Thymus (tissue), 14 donors: ENCODE measurements at places on chromosomes 16 and 17.

GRCh38 chr16:72847187-72848027 lies 200.5 kb downstream of the ZFHX3 start:
- DNase-seq, result peak; percentile 13

- no peak for DNase-seq
Measured at GRCh38 chr17:81991684-81992305, 14.4 kb downstream of the ASPSCR1 start.

DNA sequence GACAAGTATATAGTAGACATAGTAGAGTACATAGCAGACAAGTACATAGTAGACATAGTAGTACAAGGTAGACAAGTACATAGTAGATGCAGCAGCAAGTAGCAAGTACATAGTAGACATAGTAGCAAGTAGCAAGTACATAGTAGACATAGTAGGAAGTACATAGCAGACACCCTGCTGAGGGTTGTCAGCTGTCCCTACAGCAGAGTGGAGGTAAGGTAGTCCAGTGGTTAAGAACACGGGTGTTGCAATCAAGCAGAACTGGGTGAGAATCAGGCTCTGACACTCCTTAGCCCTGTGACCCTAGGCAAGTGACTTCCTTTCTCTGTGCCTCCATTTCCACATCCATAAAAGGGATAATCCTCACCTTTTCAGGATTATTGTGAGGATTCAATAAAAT lies 94.7 kb downstream of the NOG start:
- DNase-seq, result no peak

GRCh38 chr17:15261802-15262290 lies 3.3 kb downstream of the PMP22 start:
- no peak for DNase-seq

GRCh38 chr17:36934692-36935630 lies 2.3 kb upstream of the LHX1 start:
- DNase-seq, result no peak

DNA sequence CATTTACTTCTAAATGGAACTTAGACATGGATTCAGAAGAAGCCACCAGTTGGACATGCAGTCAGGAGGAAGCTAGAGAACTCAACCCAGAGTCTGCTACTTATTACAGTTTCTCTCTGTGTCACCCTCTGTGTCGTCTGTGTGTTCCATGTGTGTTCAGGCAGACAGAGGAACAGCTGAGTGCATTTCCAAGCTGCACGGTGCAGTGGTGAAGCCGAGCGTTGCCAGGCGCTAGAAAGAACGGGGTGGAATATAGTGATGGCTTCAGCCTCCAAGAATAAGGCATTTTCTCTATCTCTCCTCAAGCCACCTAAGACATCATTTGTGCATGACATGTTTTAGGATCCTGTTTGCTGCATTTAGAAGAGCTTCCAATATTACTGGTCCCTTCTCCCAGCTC lies 101.1 kb upstream of the CCL2 start:
- no peak for DNase-seq

- no peak for DNase-seq
Measured at GRCh38 chr16:84643180-84643583, 5.1 kb upstream of the KLHL36 start.

GRCh38 chr17:66885417-66885816 lies 50.5 kb downstream of the CACNG5 start:
- no peak for DNase-seq

DNA sequence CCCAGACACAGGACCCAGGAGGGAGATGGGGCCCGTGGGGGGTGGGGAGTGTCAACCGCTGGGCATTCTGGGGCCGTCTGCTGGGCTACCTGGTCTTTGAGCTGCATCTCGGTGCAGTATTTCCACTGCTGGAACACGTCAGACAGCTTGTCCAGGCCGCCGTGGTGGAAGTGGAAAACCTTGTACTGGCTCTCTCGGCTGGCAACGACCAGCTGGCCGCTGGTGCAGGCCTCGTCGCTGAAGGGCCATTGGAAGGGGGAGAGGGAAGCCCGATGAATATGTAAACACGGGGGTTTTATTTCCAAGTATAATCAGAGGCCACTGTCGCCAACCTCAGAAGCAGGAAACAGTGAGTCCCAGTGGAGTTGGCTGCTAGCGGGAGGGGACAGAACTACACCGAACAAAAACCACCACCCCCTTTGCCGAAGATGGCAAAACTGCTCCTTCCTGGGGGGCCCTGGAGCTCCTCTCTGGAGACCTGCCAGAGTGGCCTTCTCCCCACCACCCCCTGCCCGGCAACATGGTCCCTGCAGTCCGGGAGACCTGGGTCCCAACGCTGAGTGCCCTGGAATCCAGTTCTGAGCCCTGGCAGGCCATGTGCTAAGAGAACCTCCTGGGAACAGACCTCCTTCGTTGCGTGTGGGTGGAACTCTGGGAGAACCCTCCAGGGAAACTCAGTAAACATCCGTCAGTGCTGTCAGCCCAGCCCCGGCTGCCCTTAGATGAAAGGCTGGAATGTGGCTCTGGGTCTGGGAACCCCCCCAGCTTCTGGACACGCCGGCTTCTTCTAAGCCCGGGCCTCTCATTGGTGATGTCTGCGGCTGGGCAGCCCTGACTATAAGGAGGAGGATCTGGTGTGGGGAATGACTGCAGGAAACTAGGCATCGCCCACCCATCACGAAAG lies 84.1 kb downstream of the TBC1D16 start:
- DNase-seq, result no peak

DNA sequence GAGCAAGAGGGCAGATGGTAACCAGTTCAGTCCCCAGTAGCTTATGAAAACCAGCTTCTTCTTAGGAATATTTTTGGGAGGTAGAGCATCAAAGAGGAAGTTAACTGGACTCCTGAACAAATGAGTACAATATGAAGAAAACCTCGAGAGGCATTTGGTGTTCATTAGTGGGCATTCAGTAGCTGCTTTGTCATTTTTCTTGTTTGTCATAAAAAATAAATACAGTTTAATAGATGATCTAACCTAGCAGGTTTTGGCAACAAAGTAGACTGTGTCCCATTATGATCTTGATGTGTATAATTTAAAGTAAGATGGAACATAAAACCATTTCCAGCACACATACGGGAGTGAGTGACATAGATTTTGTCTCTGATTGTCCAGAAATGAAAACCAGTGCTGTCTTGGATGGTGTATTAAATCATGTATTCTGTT lies 173.1 kb downstream of the HS3ST3A1 start:
- DNase-seq, result no peak

DNA sequence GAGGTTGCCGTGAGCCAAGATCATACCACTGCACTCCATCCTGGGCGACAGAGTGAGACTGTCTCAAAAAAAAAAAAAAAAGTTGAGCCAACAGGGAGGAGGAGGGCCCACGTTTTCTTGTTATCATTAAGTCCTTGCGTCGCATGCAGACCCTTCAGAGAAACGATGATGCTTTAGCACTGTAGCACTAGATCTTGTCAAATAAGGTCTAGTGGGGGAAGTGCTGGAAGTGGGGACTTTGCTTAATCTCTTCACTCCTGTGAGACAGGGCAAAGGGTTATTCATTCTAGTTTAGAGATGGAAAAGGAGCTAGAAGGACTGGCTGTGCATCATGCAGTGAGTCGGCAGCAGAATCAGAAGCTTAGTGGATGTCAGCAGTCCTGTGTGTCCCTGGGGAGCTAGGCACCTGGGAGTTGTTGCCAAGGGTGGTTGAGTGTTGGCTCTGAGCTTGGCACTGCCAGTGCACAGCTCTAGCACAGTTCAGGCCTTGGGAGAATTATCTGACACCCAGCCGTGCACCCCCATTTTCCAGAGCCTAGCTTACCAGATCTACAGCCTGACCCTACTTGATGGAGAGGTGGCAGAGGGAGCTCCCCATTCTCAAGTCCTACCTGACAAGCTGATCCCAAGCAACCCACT lies 33.4 kb upstream of the TBX2 start:
- no peak for DNase-seq

DNA sequence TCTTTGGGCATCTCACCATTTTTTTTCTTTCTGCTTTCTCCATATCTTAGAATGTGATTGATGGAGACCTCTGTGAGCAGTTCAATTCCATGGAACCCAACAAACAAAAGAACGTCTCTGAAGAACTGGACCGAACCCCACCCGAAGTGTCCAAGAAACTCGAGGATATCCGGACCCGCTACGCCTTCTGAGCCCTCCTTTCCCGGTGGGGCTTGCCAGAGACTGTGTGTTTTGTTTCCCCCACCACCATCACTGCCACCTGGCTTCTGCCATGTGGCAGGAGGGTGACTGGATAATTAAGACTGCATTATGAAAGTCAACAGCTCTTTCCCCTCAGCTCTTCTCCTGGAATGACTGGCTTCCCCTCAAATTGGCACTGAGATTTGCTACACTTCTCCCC lies 48.0 kb downstream of the SF3B3 start:
- DNase-seq, result no peak

DNA sequence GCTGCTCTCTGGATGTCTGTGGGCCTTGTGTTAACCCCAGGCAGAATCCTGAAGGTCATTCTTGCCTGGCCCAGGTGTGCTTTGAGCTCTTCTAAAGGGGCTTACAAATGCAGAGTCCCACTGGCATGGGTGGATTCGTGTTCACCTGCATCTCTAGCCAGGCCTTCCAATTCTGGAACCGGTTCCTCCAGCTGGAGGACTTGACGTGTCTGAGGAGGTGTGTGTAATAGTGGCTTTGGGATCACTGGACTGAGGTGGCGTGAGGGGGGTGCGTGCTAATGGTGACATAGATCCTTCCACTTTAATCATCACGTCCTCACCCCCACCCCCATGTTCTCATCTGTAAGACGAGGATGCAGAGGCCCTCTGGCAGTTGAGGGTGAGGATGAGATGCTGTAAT lies 4.8 kb downstream of the GSE1 start:
- no peak for DNase-seq

GRCh38 chr16:56732366-56732765 lies 2.4 kb downstream of the NUP93 start:
- no peak for DNase-seq
